T47D (cell line): ENCODE measurements at places on chromosomes 2 and 18.

- DNase-seq, result no peak
Measured at GRCh38 chr2:105427485-105427884, 28.6 kb upstream of the FHL2 start.

DNA sequence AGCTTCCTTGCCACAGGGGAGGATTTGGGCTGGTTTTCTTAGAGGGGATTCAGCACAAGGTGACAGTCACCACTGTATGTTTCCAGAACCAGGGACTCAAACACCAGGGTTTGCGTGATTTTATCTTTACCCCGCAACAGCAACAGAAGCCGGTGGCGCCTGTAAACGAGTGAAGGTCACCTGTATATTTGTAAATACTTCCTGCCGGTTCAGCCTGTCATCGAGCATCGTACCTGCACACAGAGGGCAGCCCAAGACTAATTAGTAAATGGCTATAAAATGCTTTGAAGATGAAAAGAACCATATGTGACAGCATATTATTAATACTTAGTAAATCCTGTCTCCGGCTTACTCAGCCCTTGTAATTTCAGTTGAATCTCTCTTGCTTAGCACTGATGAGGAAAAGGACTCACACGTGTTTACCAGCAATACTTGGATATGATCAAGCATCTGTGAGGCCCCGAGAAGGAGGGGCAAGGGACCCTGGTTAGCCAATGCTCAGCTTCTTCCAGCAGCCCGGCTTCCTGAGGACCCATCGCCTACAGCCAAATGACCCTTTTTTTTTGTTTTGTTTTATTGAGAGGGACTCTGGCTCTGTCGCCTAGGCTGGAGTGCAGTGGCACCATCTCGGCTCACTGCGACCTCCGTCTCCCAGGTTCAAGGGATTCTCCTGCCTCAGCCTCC, 51.3 kb upstream of the FOSL2 start:
- DNase-seq, result no peak

DNA sequence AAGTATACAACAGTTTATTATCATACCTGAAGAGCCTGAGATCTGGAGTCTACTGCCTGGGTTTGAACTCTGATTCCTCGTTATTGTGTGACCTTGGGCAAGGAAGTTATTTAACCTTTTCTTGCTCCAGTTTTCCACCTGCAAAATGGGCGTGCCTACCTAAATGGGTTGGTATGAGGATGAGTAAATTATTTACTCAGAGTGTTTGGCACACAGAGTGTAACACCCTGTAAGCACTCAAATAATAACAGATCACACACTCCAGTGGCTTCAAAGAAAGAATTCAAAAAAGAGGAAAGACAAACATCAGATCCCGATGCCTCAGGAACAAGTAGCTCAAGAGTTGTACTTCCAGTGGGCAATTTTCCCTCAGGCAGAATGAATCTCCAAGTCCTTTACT, 2.4 kb downstream of the SRD5A2 start:
- peak; percentile 54 for DNase-seq

DNA sequence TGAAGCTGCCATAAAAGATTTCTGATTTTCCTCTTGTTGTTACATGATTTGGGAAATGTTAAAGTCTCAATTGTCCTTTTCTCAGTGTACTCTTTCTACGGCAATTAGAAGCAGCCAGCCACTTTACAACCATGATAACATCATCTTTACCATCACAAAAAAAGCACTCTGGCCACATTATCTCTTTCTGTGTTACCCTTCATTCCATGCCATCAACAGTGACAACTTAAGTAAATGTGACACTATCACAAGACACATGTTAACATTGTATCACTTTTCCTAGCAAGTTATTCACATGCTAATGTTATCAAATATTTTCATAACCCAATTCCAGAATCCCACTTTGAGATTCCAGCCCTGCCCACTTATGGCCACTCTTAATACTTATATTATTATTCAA, 131.2 kb downstream of the TMX3 start:
- no peak for DNase-seq

DNA sequence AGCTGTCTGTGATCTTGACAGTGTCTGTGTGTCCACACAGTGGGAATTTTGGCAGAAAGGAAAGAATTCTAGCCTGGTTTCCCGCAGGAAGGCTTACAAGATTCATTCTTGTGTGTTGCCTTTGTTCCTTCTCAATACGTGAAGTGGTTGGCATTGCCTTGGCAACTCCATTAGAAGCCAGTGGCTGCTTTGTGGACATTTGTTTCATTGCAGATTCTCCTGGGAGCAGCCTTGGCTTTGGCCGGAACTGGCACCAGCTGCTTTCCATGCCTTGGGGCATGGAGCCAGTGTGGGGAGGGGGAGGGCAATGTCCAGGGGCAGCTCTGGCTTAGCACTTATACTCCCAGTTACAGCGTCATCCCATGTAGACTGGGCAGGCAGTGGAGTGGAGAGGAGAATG, 39.4 kb downstream of the KIF5C start:
- DNase-seq, result no peak

DNA sequence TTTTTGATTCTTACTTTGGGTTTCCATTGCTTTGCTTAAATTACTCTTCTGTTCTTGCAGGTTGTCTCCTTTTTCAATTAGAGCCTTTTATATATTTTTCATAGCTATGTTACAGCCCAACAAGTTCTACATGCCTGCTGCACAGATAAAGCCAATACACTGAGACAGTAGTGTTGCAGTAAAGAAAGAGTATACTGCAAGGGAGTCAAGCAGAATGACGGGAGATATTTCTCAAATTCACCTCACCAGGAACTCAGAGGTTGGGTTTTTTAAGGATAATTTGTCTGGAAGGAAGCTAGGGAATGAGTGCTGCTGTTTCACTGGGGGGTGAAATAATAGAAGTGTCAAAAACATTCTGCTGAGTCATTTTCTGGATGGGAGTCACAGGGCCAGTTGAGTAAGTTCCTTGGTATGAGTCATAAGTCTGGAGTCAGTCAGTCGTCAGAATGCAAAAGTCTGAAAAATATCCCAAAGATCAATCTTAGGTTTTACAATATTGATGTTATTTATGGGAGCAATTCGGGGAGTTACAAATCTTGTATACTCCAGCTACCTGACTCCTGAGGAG, 193.0 kb upstream of the RGPD4 start:
- DNase-seq, result no peak

DNA sequence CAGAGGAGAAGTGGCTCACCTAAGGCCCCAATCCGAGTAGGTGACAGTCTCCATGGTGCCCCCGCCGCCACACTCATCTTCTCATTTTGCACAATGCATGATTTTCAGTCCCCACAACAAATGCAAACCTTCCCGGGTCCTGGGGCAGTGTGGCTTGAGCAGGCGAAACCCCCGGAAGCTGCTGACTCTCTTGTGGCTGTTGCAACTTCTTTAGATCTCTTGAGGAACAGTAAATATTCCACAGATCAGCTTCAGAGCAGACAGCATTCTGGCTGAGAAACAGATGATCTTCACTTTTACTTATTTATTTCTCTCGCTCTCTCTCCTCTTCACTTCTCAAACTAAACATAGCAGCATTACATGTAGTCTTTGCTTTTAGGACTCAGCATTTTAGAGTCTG, 51.9 kb downstream of the ASAP2 start:
- no peak for DNase-seq

DNA sequence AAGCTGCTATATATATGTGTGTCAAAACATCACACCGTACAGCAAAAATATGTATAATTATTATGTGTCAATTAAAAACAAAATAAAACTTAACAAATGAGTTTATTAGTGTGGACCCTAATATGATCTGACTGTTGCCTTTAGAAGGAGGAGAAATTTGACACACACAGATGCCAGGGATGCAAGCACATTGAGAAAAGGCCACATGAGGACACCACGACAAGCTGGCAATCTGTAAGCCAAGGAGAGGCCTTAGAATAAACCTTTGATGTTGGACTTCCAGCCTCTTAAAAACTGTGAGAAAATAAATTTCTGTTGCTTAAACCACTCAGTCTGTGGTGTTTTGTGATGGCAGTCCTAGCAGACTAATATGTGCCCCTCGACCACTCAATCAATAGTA, 214.7 kb downstream of the KCNS3 start:
- DNase-seq, result no peak

DNA sequence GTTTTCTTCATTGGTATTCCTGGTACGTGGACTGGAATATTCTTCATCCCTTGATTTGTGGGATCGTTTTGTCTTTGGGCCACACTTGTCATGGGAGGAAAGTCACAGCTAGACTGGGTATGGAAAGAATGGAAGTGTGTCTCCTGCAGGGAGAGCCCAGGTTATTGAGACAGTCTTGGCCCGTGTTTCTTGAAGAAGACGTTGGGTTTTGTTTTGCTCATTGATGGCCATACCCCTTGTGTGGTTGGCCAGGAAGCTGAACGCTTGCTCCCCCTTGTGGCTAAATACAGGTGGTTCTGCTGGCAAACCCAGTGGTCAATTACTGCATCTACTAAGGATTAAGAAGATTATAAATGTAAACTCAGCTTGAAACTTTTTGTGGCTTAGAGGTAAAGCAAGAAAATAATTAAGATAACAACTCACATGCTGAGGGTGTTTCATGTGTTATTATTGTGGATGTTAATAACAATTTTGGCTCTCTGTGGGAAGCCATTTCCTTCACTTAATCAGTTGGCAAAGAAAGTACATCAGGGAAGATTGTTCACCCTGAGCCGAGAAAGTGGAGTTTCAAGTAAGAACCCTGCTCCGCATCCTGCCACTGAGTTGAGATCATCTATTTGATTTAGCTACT, 91.8 kb downstream of the NEDD4L start:
- DNase-seq, result no peak

DNA sequence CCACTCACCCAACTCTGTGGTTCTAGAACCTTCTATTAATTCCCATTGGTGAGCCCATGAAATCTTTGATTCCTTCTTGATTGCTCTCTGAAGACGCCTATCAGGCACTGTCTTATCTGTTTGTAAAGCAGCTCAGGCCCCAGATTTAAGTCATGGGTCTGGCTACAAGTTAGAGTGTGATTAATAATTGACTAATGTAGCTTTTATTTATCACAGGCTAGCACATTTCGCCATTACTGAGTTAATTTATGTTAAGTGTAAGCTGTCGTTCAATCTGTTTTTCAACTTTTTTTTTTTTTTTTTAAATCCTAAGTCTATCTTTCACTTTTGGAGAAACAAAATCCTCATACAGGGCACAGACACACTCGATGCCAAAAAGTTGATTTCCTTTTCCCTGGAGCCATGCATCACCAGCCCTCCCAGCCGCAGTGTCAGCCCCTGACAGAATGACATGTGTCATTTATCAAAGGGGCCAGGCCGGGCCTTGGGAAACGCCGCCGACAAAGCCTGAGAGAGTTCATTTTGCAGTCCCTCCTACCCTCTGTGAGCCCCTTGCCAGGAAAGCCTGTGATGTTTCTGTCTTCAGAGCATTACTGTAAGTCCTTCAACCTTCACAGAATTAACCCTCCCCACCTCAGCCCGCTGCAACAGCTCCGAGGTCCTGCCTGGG, 15.8 kb downstream of the TSHZ1 start:
- no peak for DNase-seq

GRCh38 chr2:240966906-240967680, 31.3 kb upstream of the SNED1 start:
- DNase-seq, result no peak

GRCh38 chr2:44211183-44211582, 42.5 kb downstream of the PPM1B start:
- DNase-seq, result no peak

- no peak for DNase-seq
Measured at GRCh38 chr2:177547122-177547521, 154.5 kb downstream of the AGPS start.

GRCh38 chr18:3107740-3108151, 94.8 kb upstream of the LPIN2 start:
- DNase-seq, result no peak

DNA sequence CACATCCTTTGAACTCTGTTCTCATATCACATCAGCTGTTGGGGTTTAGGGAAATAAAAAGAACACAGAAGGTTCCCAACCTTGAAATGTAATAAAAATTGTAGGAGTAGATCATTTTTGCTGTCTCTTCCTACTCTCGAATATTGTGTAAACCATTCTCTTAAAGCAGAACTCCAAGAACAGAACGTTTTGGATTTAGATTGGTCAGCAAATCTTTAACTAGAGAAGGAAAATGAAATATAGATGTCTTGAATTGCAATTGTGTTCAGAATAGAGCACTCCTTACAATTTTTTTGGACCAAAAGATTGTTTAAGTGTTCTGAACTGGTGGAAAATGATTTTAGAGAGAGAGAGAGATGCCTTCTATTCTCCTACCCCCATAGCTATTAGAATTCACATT, 23.9 kb upstream of the THSD7B start:
- no peak for DNase-seq

DNA sequence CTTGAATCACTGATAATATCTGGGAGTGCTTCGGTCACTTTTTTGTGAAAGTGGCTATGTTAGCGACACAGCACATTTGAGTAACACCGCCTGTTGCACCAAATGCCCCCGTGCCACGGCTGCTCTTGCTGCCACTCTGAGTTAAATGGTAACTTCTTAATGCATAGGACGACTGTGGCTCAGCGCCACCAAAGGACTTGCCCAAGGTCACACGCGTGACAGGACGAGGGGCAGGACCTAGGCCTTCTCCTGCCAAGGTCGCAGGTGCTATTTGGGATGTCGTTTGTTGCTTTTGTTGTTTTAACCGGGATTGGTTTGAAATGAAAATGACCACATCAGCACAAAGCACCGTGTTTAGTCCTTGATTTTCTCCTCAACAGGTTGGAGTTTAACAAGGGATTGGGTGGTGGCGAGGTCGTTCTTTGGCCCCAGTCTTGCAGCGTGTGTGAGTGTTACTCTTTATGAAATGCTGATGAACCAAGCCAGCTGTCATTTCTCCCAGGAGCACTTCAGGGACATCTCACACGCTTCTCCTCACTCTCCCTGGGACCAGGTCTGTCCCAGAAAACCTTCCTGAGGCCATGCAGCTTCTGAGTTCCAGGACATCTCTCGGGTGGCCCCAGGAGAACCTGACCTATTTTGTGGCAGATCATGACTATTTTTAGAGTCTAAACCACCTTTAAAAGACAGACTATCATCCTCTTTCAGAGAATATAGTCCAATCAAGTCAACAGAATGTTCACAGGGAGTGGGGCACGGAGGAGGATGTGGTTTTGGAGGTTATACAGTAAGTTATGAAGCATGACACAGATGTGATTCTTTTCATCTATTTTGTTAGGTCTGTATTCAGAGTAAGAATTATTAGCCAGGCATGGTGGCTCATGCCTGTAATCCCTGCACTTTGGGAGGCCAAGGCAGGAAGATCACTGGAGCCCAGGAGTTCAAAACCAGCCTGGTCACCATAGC, 49.9 kb downstream of the MTCL1 start:
- DNase-seq, result no peak

- peak; percentile 42 for DNase-seq
Measured at GRCh38 chr2:3628800-3629199, 29.2 kb upstream of the ALLC start.

GRCh38 chr2:53130441-53130943, 637.1 kb upstream of the CHAC2 start:
- DNase-seq, result no peak

DNA sequence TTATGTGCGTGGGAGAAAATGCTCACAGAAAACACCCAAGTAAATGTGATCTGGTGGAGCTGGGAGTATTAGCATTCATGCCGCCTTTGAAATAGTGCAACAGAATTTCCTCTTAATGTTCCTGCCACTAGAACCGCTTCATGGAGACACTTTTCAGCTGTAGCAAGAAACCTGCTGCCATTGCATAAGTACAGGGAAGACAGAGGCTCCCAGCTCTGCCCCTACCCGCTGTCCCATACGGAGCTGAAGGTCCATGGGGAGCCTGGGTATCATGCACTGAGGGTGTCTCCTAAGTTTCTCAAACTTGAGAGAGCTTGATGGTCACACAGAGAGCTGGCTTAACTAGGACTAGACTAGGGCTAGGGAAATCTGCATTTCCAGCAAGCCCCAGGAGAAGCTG, 49.6 kb downstream of the CRIM1 start:
- DNase-seq, result no peak
